ENCODE measurements at places on chromosomes 1 and 21.

GRCh38 chr1:66088787-66089186 lies 296.1 kb downstream of the PDE4B start:
- no peak for DNase-seq

DNA sequence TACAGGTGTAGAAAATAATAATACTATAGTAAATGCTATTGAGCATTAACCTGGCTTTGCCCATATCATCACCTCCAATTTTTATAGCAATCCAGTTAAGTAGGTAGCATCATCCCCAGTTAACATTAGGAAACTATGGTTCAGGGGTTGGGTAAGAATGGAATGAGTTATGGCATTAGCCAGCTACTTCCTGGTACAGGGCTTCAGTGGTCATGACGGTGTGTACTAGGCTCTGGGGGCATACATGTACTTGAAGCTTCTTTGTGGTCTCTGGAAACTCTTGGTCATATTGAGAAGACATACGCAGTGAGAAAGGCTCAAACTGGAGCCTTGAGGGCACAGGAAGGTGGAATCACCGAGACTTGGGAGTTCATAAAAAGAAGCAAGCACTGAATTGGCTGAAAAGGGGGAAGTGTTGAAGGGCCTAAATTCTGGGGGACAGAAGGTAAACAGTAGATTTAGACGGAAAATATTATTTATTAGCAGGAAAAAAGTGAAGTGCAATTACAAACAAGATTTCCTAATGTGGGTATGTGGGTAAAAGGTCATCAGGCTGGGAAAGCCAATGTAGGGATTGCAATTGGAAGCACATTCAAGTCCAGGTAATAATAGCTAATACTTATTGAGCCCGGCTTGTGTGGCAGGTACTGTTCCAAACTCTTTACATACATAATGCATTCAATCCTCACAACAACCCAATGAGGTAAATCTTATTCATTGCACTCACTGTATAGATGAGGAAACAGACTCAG lies 114.2 kb upstream of the ATP1A1 start:
- DNase-seq: no peak

- DNase-seq: no peak
Measured at GRCh38 chr21:31043471-31043870, 5.2 kb upstream of the KRTAP19-8 start.

- no peak for DNase-seq
Measured at GRCh38 chr1:186059752-186060151, 315.3 kb downstream of the TPR start.

DNA sequence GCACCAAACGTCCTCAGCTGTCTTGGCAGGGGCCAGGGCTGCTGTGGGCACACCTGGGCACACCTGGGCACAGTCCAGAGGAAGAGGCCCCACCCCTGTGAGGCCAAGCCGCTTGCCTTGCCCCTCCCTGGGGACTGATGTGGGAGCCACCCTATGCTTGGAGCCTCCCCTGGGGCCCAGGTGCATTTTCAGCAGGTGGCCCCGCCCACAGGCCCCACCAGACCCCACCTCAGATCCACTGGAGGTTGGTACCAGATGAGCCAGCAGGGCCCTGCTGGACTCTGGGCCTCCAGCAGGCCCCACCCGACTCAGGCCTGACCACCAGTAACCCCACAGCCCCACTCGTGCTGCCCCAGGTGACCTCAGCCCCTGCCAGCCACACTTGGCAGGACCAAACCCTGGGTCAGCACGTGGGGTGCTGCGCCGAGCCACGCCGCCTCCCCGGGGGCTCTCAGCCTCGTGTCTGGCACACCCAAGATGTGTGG lies 8.8 kb downstream of the SLC19A1 start:
- DNase-seq: no peak

GRCh38 chr21:46191257-46191685 lies 7.0 kb upstream of the SPATC1L start:
- no peak for DNase-seq

DNA sequence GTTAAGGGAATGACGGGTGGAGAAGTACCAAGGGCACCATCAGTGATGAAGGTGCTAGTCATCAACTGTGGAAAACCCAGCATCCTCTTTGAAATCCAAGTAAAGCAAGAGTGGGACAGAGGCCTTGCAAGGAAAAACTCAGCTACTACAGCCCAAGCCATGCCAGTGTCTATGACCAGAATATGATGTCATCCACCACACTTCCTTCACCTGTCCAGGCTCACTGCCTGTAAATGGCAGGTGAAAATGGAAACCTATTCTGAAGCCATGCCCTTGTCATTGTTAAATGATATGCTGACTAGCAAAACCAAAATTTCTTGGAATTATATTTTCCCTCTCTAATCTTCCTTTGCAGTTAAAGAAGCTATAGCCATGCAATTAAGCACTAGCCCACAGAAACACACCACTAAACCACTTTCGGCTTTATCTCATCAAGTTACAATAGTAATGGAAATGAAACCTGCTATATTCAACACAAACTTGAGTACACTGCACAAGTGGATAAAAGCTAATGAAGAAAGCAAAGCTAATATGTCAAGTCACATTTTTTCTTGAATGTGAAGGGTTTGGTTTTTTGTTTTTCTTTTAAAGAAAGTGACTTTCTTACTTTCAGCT lies 96.3 kb upstream of the RALGPS2 start:
- DNase-seq: no peak

DNA sequence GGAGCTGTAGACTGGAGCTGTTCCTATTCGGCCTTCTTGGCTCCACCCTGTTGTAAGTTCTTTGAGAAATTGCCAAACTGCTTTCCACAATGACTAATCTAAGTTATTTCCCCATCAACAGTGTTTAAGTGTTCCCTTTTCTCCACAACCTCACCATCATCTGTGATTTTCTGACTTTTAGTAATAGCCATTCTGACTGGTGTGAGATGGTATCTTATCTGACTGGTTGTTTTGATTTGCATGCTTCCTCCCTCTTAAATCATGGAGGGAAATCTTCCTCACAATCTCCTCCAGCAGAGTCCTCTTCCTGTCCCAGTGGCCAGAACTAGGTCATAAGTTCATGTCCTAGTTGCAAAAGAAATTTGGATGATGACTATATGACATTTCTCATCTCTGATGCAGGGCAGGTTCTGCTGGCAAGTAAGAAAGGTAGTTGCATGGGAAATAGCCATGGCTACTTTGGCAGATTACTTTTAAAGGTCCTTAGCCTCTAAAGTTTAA lies 294.0 kb downstream of the LRRC40 start:
- DNase-seq: no peak

DNA sequence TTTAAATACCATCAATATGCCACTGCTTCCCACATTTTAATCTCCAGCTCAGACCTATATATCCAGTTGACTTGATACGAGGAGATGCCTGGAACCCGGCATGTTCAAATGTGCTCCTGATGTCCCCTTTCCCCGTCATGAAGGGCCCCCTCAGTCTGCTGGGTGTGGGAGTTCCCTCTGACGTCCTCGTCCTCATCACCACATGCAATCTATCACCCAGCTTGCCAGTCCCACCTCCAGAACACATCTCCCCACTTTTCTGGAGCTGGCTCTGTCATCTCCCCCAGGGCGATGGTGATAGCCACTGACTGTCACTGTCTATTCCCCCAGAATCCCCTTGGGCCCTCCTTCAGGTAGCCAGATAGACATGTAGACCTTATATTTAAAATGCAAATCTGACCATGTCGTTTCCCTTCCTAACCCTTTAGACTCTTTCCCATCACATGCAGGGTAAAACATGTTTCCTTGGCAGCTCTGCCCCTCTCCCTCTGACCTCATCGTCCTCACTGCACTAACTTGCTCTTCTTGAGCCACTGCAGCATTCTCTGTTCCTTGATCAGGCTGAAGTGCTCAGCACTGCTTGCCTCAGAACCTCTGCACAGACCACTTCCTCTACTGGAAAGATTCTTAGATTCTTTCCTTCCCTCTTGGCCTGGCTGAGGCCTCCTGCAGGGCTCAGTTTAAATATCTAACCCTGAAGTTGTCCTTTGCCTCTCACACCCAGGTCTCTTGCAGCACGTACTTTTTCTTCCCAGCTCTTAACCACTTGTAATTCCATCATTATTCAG lies 7.4 kb downstream of the AZIN2 start:
- peak; percentile 35 for DNase-seq

DNA sequence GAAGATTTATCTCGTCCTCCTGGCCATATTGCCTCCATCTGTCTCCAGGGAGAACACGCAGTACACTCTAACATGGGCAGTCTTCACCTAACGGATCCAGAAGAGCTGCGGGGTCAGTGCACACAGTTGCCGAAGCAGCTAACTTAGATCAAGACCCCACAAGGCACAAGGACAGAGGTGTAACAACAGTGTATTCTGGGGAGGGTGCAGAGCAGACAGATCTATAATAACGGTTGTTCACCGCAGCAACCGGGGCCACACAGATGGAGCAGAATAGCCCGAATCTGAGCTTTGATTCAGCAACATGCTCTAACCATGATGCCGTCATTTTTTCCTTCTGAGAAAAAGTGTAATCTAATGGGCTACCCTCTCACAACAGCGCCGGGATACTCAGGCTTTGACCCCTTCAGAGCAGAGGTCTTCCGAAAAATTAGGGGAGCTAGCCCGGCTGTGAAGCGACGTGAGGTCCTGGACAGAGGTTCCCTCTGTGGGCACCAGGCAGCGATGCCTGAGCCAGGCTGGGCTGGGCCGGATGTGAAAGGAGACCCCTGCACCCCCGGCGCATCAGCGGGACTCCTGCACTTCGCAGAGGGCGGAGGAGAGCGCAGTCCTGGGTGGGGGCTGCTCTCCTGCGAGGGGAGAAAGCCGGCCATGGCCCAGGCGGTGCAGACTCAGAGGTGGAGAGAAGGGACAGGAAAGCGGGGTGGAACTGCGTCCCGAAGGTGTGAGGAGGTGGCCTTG lies 57.5 kb downstream of the BCL9 start:
- peak; percentile 36 for DNase-seq

DNA sequence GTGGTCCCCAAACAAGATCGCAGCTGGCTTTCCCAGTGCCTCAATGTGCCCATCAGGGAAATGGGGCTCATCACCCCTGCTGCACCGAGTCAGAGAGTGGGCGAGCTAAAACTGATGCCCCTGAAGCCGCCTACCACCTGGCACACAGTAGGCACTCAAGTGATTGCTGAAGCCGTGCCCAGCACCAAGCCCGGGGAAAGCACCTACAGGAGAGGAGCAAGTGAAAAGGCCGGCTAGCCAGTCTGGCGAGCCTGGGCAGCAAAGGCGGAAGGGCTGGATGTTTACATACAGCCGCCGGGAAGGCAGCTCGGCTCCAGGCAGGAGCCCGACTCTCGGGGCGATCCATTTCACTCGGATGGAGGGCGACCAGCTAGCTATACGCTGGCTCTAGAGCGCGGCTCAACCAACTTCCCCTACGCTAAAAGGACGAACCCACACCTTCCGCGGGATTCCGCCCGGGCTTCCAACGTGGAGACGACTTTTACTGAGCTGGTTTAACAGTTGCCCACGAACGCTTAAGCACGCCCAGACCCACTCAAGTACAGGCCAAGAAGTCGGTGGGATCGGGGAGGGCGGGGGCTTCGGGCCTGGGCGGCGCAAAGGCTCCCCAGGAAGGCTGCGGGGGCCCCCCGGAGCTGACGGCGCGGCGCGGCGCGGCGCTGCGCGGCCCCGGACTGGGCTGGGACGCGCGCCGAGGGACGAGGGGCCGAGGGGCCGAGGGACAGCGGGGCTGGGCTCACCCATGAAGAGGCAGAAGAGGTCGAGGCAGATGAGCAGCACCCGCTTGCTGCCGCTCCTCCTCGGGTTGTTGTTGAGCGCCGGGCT lies 1.0 kb downstream of the PLPP3 start:
- DNase-seq: no peak

DNA sequence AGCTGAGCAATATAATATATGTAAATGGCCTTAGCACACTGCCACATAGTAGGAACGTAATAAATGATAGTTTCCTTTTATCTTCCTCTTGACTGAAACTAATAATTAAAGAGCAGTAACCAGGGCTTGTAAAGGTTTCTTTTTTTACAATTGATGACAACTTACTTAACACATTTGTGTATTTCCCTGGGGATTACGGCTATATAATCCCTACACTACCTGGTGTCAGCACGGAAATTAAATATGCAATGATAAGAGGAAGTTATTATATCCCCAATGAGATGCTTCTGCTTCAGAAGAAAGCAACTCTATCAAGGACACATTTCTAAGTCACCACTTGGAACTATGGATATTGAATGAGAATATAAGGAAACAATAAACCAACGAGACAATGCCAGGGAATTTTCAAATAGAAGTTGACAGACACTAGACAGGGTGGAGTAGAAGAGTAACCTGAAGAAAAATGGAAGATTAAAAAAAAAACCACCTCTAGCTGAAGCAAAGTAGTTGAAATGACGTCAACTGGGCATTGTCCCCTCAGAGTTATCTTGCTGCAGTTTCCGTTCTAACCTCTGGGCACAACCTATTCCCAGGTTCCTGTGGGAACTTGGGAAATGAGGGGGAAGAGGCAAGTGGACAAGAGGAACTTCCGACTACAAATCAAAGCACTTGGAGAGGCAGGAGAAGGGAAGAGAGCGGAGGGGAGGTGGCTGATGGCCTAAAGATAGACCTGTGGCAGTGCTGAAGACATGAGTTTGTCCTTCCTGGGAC lies 66.5 kb downstream of the PLPP3 start:
- no peak for DNase-seq

DNA sequence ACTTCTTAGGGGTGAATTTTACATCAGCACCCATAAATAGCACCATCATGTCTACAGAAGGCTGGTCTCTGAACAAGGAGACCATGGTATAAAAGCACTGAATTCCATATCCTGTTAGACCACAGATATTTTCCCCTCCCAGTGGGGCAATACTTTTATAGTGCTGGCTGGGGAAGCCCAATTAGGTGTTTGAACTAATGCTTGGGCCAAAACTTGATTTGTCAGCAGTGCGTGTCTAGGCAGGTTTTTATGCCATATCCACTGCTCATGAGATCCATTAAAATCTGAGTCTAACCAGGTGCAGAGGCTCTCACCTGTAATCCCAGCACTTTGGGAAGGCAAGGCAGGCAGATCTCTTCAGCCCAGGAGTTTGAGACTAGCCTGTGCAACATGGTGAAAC lies 623.0 kb downstream of the NPHP4 start:
- no peak for DNase-seq

DNA sequence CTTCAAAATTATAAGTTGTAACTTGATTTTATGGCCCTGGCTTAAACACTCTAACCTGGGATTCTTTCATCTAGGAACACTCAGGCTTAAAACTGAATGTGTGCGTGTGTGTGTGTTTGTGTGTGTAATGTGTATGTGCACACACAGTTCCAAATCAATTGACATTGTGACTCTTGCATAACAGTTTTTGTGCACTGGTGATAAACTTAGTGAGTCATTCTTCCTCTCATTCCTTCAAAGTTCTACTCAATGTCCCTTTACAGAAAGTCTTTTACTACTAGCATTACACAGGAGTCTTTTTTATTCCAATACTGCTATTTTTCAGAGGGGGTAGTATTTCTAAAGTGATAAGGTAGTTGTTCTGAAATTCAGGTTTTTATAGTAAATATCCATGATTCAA lies 943.6 kb downstream of the KCNT2 start:
- no peak for DNase-seq

- DNase-seq: no peak
Measured at GRCh38 chr1:213523781-213524398, 463.9 kb upstream of the PROX1 start.

GRCh38 chr1:210384625-210385024 lies 55.9 kb downstream of the HHAT start:
- DNase-seq: no peak

Data from activated CD4-positive, alpha-beta T cell treated with anti-CD3 and anti-CD28 coated beads, Interleukin-2, amount 10 ng/mL, durations not matched to agents 7 days and 5 days (primary cell).